H1 (cell line): ENCODE measurements at places on chromosomes 5 and 9. TPM values are rescaled to one million over a fixed set of nuclear protein-coding genes. Genes with fewer than 3 reads are reported as not detected.

DNA sequence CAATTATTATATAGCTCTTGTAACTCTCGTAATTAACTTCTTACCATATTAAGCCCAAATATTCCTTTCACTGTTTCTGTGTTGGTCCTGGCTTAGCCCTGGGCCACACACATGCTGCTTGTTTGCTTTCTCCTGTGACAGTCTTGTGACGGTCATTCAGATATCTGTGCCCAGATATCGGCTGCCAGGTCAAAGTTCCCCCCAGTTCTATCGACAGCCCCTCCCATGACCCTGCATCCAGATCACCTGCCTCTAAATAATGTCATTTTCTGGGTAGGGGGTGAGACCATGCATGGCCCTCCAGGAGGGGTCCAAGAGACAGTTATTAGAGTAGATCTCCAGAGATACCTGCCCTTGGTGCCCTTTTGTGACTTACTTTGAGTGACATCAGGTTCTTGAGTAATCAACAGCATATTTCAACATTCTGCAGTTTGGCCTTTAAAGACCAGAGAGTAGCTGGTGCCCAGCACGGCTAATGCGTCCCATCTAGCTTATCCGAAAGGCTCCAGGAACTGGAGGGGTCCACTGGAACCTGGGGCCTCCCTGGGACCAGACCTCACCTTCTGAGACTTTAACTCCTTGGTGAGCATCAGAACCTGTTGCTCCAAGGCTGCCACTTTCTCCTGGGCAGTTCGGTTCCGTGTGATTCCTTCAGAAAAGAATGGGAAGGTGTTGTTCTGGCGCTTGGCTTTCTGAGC is 26.9 kb downstream of the TBC1D2 start:
- no peak overlapping the region for H3K4me3 ChIP-seq
- H3K27ac ChIP-seq = no peak overlapping the region
- no peak for DNase-seq
- no peaks in the 10 kb centered on the region for H3K27me3 ChIP-seq
- H3K36me3 ChIP-seq = peaks cover 4% of the 10 kb centered on the region; the same call in 1 of the 2 replicates

The MVB12B gene
- total RNA-seq = 5.0 and 5.9 TPM in 2 replicates

The FGFR4 gene
- total RNA-seq = 74.3 and 88.4 TPM in 2 replicates

The FBXL7 gene
- total RNA-seq = 17.8 and 19.1 TPM in 2 replicates

- no peaks in the 10 kb centered on the region for H3K27me3 ChIP-seq
- no peaks in the 10 kb centered on the region for H3K36me3 ChIP-seq
- no peaks in the 10 kb centered on the region for H3K4me1 ChIP-seq
- no peak overlapping the region for H3K4me3 ChIP-seq
These were observed 72.6 kb downstream of the TENT4A start for GRCh38 chr5:6785861-6786180.

DNA sequence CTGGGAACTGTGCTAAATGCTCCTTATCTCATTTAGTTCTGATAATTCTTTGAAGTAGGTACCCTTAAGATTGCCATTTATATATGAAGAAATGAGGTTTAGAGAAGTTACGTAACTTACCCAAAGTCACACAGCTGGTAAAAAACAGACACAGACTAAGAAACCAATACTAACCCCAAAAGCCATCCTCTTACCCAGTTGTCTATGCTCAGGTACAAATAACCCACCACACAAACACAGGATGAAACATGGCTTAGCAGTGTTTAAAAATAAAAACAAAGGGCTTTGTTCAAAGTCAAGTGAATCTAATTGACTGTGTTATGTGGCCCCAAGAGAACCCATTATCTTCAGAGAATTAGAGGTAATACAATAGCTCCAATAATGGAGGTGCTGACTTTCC is 37.0 kb upstream of the IL7R start:
- no peaks in the 10 kb centered on the region for H3K27me3 ChIP-seq
- no peak overlapping the region for H3K27ac ChIP-seq
- H3K4me3 ChIP-seq = no peak overlapping the region
- DNase-seq = no peak
- H3K36me3 ChIP-seq = no peaks in the 10 kb centered on the region

DNA sequence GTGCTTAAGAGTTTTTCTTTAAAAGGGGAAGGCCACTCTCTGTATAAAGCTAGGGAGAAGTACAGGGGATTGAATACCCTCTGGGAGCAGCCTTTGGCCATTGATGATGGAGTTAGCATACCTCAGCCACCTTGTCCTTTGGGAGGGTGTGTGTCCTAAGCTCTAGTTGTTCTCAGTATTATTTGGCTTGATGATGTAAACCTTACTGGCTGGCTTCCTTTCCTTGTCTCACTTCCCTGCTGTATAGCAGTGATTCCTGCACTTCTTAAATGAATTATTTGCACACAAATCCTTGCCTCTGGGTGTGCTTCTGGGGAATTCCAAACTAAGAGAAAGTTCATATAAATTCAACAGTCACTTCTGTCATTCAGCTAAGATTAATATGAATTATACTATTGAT is 234.9 kb upstream of the RIOK2 start:
- no peak for DNase-seq
- H3K27ac ChIP-seq = no peak overlapping the region
- no peak overlapping the region for H3K4me3 ChIP-seq
- no peaks in the 10 kb centered on the region for H3K27me3 ChIP-seq

The CRB2 gene
- total RNA-seq = 8.4 and 10.3 TPM in 2 replicates

GRCh38 chr5:155278532-155278931 is 265.0 kb downstream of the KIF4B start:
- H3K4me1 ChIP-seq = peaks cover 9% of the 10 kb centered on the region
- H3K27me3 ChIP-seq = no peaks in the 10 kb centered on the region
- no peak overlapping the region for H3K4me3 ChIP-seq
- no peak overlapping the region for H3K27ac ChIP-seq
- DNase-seq = no peak
- H3K36me3 ChIP-seq = no peaks in the 10 kb centered on the region

- H3K36me3 ChIP-seq = no peaks in the 10 kb centered on the region
- no peak overlapping the region for H3K4me3 ChIP-seq
- H3K4me1 ChIP-seq = no peaks in the 10 kb centered on the region
- no peaks in the 10 kb centered on the region for H3K27me3 ChIP-seq
- DNase-seq = no peak
- no peak overlapping the region for H3K27ac ChIP-seq
These were observed 171.4 kb upstream of the SGCD start for GRCh38 chr5:156155598-156155997.

DNA sequence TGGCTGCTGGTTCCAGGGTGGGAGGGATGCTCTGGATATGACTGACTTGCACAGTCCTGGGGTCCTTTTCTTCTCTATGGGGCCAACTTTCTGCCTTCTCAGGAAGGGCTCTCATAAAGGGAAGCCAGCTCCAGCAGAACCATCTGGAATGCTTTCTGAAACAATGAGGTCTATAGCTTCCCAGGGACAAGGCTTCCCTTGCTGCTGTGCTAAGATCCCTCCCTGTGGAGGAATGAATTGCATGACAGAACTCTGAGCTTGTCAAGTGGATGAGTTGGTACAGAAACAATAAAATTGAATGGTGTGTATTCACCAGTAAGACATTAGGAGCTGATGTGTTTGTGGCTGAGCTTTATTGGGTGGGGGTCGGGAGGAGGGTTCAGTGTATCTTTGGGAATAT is 19.8 kb downstream of the CKMT2 start:
- no peak overlapping the region for H3K4me3 ChIP-seq
- H3K36me3 ChIP-seq = no peaks in the 10 kb centered on the region
- no peaks in the 10 kb centered on the region for H3K27me3 ChIP-seq
- peaks cover 3% of the 10 kb centered on the region for H3K4me1 ChIP-seq
- no peak overlapping the region for H3K27ac ChIP-seq
- no peak for DNase-seq

DNA sequence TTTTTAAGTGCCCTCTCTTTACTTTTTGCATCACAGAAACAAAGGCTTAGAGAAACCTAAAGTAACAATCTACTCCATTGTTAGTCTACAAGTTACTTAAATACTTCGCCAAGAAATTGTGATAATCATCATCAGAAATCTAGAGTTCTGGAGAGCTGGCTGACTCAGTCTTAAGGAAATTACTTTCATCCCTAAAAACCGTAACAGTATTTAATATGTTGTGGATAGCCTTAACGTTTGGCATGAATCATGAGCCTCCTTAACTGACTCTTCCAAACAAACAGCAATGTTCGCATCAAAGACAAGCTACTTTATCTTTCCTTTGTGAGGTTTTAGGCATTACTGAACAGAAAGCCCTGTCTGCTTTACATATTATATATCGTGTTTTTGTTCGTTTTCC is 128.7 kb downstream of the NIPBL start:
- H3K27ac ChIP-seq = no peak overlapping the region
- H3K4me1 ChIP-seq = no peaks in the 10 kb centered on the region
- H3K27me3 ChIP-seq = no peaks in the 10 kb centered on the region
- no peak overlapping the region for H3K4me3 ChIP-seq
- no peak for DNase-seq

DNA sequence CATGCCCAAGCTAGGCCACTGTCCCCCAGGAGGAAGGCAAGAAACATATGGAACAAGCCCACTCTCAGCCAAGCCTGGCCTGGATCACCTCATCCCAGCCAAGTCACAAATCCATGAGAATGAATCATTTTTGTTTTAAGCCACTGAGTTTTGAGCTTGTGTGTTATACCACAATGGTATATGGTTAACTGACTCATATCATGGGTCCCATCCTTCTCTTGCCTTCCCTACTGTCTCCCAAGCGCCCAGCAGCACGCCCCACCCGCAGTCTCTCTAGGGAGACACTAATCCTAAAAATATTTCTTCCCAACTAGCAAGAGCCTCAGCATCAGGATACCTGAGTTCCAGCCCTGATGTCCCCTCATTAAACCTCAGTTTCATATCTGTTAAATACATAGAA is 248.1 kb downstream of the CDK5RAP2 start:
- H3K4me3 ChIP-seq = no peak overlapping the region
- no peak overlapping the region for H3K27ac ChIP-seq
- DNase-seq = no peak
- no peaks in the 10 kb centered on the region for H3K27me3 ChIP-seq
- no peaks in the 10 kb centered on the region for H3K4me1 ChIP-seq

DNA sequence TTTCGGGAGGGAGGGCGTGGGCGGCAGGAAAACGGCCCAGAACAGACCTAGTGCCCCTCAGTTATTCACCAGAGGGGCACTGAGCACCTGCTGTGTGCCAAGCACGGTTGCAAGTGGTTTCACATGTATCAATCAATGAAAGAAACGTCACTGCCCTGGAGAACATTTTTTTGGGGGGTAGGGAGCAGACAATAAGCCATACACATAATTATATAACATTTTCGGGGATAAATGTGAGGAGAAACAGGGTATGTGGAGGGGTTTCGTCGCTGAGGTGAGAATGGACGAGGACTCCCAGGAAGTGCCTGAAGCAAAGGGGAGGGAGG is 444 bp upstream of the ZNF354A start:
- H3K27ac ChIP-seq = no peak overlapping the region
- no peak for DNase-seq
- no peaks in the 10 kb centered on the region for H3K36me3 ChIP-seq
- H3K27me3 ChIP-seq = no peaks in the 10 kb centered on the region

The GM2A gene
- total RNA-seq = 30.4 and 32.2 TPM in 2 replicates

DNA sequence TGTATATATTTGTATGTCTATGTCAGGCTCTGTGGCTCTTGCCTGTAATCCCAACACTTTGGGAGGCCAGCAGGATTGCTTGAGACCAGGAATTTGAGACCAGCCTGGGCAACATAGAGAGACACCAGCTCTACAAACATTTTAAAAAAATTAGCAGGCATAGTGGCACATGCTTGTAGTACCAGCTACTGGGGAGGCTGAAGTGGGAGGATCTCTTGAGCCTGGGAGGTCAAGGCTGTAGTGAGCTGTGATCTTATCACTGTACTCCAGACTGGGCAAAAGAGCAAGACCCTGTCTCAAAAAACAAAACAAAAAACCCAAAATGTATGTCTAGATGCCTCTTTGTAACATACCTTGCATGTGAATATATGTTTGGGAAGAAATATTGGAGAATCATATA is 15.8 kb downstream of the ARRDC3 start:
- H3K27ac ChIP-seq = no peak overlapping the region
- DNase-seq = no peak
- no peak overlapping the region for H3K4me3 ChIP-seq
- 0 out of 2 replicates have a peak, but pooled peaks cover 2% of the 10 kb centered on the region for H3K36me3 ChIP-seq
- H3K4me1 ChIP-seq = no peaks in the 10 kb centered on the region

GRCh38 chr5:16600397-16600796 is 16.4 kb downstream of the RETREG1 start:
- no peaks in the 10 kb centered on the region for H3K4me1 ChIP-seq
- no peak for DNase-seq
- H3K27ac ChIP-seq = no peak overlapping the region
- H3K4me3 ChIP-seq = no peak overlapping the region
- H3K27me3 ChIP-seq = no peaks in the 10 kb centered on the region

DNA sequence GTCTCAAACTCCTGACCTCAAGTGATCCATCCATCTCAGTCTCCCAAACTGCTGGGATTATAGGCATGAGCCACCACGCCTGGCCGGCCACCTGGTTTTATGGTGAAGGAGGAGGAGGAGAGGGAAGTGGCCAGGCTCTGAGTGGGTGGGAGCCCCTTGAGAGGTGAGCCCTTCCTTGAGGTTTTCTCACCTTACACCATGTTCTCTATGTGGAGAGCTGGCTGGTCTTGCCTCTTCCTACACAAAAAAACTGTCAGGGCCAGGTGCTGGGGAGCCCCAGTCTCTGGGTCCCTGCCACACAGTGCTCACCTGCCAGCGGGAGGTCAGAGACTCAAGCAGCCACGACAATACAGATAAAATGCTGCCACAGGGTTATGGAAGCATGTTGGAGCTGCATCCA is 18.1 kb downstream of the SWI5 start:
- H3K36me3 ChIP-seq = no peaks in the 10 kb centered on the region
- no peaks in the 10 kb centered on the region for H3K4me1 ChIP-seq
- no peak overlapping the region for H3K4me3 ChIP-seq
- no peaks in the 10 kb centered on the region for H3K27me3 ChIP-seq
- no peak overlapping the region; the same call in 1 of the 2 replicates for H3K27ac ChIP-seq
- DNase-seq = no peak

The CBY3 gene
- 0.39 and 1.4 TPM in 2 replicates for total RNA-seq

- H3K27ac ChIP-seq = no peak overlapping the region
- H3K27me3 ChIP-seq = no peaks in the 10 kb centered on the region
- no peak overlapping the region for H3K4me3 ChIP-seq
- DNase-seq = no peak
- H3K4me1 ChIP-seq = no peaks in the 10 kb centered on the region; the same call in 1 of the 2 replicates
These were observed 31.4 kb upstream of the LPCAT1 start for GRCh38 chr5:1555011-1555807.

- no peaks in the 10 kb centered on the region for H3K4me1 ChIP-seq
- no peaks in the 10 kb centered on the region for H3K27me3 ChIP-seq
- no peak for DNase-seq
- H3K27ac ChIP-seq = no peak overlapping the region
- H3K36me3 ChIP-seq = no peaks in the 10 kb centered on the region
- no peak overlapping the region for H3K4me3 ChIP-seq
These were observed 58.1 kb downstream of the PPIP5K2 start for GRCh38 chr5:103178167-103178566.

The URM1 gene
- 60.5 and 62.3 TPM in 2 replicates for total RNA-seq
